ENCODE measurements at places on chromosomes 3 and 15.
A peak's percentile ranks its signal among the peaks of the same experiment; 100 is the strongest.

DNA sequence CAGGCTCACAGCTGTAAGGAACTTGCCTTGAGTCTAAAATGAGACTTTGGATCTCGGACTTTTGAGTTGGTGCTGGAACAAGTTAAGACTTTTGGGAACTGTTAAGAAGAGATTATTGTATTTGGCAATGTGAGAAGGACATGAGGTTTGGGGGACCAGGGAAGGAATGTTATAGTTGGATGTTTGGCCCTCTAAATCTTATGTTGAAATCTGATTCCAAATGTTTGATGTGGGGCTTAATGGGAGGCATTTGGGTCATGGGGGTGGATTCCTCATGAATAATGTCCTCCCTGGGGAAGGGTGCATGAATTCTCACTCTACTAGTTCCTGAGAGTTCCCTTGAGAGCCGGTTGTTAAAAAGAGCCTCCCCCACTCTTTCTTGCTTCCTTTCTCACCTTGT lies 18.5 kb upstream of the CHCHD6 start:
- no peak for DNase-seq

DNA sequence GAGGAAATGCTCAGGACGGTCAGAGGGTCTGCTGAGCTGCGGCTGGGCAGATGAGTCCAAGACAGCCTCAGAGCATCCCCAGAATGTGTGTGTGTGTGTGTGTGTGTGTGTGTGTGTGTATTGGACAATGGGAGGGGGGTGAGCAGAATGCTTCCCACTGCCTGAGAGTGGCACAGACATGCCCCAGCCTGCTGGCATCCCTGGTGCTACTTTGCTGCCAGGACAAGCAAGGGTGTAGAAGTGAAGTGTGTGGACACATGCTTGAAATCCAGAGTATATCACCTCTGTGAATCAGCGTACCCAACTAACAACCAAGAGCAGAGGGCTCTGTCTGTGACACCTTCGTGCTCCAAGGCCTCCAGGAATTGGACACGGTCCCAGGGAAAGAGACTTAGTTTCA lies 76.3 kb downstream of the SLC9A9 start:
- no peak for DNase-seq

DNA sequence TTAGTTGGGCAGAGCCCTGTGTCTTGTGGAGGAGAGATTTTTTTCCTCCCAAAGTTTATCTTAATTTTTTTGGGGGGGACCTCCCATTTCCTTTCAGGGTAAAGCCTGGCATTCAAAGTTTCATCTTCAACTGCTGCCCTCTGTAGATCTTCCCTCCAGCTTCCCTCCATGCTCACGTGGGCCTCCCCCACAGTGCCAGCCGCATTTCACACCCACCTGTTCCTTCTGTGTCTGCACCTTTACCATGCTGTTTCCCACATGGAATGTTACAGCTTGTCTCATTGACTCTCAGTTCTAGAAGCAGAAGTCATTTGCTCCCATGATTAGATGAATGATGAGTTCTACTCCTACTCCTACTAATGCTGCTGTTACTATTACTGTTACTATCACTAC lies 6.5 kb downstream of the CELF6 start:
- DNase-seq, result no peak

- peak; percentile 37 for DNase-seq
Observed at GRCh38 chr15:35040339-35041255, 44.5 kb downstream of the NANOGP8 start.

DNA sequence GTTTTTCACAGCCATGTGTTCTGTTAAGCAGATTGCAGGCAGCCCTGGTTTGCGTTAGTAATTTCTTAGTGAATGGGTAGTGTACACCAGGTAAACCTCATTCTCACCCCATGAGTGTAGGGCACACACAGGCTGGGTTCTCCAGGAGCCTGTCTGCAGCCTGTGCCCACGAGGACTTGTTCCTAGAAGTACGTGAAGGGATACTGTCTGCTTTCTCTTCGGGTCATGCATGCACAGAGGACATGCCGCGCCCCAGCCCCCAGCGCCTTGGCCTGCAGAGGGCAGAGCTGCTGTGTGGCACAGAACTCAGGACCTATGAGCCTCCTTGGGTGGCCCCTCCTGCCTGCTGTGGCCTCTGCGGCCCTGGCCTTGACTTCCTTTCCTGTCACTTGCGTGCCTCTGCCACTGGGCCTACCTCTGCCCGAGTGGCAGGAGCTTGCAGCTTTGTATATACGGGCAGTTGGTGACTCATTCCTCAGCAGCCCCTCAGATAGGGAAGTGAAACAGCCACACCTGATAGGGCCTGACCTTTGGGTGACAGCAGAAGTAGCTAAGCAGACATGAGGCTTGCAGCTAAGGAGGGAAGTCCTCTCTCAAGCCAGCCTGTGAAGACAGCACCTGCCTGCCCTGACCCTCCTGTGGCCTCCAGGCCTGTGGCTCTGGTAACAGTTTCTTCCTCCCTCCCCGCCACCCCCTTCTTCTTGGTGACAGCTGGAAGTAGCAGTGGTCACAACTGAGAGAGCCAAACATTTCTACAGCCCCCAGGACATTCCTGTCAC lies 19.5 kb downstream of the PPCDC start:
- peak; percentile 100 for DNase-seq

- DNase-seq, result peak; percentile 64
Observed at GRCh38 chr15:83207660-83208366, at the start of gene HDGFL3. Gene HDGFL3 (minus strand): TSS chr15:83207823. CDS start chr15:83207414, 409 bp downstream.

- no peak for DNase-seq
Observed at GRCh38 chr3:139456386-139456785, 19.9 kb downstream of the RBP2 start.

DNA sequence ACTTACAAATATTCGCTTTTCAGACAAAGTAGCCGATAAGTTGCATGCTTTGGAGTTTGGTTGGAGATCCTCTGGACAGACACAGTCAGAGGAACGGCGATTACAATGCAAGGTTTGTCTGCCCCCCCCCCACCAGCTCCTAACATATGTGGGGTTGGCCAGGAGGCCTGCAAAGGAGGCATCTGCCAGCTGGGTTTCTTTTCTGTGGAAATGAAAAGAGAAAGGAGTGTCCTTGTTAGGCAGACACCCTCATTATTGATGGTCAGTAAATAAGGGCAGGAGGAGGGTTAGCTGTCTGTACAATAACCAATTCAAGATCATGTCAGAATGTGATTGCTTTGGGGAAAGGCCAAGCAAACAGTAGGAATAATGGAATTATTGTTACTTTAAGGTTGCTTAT lies 49.1 kb downstream of the TLNRD1 start:
- DNase-seq, result no peak

- DNase-seq, result peak; percentile 45
Observed at GRCh38 chr3:65833761-65834505, 204.8 kb downstream of the MAGI1 start.

- no peak for DNase-seq
Observed at GRCh38 chr15:91887321-91887720, 33.8 kb downstream of the SLCO3A1 start.

DNA sequence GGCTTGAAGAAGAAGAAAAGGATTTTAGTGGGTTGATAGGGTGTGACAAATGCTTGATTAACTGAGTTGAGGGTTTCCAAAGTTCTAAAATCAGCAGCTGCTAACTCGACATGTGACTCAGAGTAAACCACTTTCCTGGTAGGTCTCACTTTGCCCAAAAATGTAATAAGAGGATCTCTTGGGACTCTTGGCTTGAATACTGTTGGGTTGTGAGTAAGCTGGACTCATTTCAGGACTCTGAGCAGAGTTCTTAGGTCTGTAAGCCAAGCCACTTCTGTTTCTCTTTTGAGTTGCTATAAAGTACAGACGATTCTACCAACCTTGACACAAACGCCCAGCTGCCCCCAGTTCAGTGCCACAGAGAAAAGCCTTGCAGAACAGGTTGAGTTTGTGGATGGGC lies 241.1 kb downstream of the ZNF621 start:
- DNase-seq, result peak; percentile 74

DNA sequence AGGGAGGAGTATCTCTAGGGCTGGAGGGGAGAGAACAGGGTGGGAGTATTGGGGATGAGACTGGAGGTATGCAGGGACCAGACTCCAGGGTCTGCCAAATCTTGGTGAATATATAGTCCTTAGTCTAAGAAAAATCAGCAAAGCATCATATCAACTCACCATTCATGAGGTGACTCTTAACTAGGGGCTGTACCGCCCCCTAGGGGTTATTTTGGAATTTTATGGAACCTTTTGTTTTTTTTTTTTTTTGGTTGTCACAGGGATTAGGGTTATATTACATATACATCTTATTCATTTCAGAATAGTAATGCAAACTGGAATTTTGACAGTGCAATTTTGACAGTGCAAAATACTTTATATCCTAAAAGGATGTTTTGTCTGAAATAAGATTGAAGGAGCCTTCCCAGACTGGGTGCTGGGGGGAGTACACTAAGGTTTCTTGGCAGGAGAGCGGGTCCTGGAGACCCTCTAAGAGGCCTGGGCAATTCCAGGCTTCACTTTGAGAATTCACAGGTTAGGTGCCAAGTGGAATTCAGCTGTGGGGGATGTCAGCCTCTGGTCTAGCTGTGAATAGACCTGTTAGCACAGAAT lies 7.5 kb downstream of the CMTM7 start:
- DNase-seq, result peak; percentile 62

DNA sequence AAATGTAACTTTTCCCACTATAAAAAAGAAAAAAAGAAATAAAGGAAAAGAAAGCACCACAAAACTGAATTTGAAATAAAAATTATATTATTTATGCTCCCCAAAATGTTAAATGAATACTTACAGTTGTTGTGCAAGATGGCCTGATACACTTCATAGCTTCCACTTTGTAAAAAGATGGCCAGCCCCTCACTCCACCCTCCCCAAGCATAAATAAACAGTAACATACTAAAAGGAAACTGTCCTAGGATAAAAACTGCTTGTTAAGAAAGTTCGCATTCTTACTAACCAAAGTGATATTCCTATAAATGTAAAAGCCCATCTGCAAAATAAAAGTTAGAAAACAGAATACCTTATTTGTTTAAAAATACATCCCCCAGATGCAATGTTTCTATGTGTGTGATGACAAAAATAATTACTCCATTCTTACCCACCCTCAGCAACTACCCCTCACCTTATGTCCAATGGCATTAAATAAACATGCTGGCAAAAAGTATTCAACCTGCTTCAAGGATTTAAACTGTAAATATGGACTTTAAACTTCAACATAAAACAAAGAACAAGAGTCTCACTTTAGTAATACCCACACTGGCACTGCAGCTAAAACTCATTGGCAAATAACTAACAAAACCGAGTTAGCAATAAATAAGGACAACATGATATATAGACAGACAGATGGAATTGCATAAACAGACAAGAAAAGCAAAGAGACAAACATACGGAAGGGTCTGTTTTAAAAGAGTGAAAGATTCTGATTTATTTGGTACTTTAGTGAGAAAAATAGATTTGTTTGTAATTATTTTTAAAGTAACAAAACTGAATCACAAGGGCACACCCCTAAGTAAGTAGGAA lies 47.7 kb downstream of the ZBTB20 start:
- no peak for DNase-seq

DNA sequence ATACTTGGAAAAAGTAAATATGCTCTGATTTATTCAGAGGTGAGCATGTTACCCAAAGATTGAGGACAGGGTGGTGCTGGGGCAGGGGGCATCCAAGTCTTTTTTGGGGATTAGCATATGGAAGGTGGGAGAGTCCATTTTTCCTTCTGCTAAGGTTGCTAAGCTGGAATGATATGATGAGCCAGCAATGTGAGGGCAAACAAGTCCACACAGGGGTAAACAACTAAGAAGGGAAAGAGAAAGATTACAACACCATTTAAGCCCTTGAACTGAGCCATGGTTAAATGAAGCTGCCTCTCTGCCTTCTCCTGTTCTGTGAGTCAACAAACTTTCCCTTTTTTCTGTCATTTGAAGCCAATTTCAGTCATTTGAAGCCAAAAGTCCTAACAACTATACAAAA lies 89.0 kb downstream of the RPL22L1 start:
- DNase-seq, result no peak

DNA sequence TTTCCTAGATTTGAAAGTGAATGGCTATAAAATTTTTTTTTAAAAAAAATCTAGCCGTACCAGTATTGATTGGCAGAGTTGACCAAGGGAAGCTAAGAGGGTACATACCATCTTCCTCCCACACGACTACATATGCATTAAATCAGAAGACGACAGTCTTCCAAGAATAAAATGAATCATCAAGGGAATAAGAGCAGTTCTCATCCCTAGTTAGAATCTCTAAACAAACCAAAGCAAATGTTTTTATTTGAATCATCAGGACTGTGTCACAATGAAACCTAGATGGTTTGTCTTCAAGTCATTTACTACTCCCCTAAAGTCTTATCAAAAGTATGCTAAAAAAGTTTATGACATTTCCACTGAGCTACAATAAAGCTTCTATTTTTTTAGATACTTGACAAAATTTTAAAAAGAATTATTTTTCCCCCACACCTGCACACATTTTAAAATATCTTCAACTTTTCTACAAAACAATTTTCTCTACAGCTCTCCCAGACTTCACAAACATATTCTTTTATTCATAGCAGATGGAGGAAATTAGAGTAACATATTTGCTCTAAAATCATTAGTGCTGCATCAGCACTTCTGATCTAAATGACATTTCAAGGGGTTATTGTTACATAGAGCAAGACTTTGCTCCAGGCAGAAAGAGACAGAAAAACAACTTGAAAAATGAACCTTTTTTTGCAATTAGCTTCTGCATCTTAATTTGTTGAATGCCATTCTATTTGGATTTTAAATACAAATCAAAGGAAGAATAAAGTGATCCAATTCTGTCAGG lies 547.1 kb downstream of the FHIT start:
- DNase-seq, result no peak
